ENCODE measurements at places on chromosomes 5 and 9.

DNA sequence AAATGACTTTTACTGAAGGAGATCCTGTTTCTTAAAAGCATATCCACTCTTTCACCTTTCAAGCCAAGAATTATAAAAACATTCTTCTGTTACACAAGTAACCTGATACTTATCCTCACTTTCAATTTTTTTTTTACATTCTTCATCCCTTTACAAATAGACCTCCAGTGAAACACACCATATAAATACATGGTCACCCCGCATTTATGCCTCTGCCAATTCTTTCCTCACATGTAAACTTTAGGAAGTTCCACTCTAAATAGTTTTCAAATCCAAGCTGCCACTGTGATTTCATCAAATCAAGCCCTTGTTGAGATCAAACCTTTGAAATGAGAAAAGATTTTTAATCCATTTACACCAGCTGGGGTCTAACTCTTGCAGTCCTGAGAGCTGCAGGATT lies 40.0 kb downstream of the GAS1 start:
- DNase-seq: no peak

GRCh38 chr5:13427827-13428557 lies 516.5 kb downstream of the DNAH5 start:
- DNase-seq: no peak

GRCh38 chr9:98997604-98998003 lies 53.9 kb downstream of the COL15A1 start:
- no peak for DNase-seq

DNA sequence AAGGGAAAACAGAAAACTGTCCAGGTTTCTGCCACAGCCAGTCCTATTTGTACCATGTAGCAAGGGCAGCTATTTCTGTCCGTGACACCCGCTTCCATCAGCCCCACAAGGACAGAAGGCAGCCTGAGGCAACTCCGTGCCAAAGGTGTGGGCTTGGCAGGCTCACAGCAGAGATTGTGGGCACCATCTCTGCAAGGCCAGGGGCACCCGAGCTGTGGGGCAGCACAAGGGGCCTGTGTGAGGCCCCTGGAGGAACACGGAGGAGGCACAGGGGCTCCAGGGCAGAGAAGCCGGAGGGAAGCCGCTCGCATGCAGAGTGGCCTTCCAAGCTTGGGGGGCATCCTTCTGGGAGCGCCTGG lies 43.5 kb downstream of the COL23A1 start:
- no peak for DNase-seq

DNA sequence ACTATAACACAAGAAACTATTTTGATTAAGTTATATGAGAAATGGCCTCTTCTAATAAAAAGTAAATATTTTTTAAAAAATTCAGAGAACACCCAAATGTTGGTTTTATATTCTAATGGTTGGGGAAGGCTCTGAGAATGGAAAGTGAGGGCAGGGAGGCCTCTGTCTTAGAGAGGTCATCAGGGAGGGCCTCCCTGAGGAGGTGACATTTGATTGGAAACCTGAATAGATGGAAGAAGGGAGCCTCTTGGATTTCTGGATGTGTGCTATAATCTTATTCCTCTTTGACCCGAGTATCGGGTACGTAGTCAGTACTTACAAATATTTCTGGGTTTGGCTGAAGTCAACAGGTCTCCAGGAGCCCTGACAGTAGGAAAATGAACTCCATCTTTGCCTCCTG lies 26.1 kb upstream of the GRPEL2 start:
- no peak for DNase-seq

DNA sequence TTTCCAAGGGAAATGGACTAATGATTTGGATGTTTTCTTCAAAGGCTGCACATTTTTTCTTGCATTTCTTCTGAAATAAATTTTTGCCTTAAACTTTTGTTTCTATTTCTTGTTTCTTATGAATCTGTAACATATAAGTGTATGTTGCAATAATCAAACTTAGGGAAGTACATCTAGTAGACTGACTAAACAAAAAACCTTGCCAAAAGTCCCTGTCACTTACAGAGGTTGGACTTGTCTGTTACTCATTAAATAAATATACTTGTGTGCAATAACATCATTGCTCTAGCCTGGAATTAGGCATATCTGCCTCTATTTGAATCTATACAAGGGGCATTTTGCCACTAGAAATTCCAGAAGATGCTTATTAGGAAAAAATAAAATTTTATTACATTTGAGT lies 56.6 kb downstream of the C6 start:
- DNase-seq: no peak

GRCh38 chr9:91837981-91838731 lies 111.9 kb downstream of the ROR2 start:
- DNase-seq: no peak

DNA sequence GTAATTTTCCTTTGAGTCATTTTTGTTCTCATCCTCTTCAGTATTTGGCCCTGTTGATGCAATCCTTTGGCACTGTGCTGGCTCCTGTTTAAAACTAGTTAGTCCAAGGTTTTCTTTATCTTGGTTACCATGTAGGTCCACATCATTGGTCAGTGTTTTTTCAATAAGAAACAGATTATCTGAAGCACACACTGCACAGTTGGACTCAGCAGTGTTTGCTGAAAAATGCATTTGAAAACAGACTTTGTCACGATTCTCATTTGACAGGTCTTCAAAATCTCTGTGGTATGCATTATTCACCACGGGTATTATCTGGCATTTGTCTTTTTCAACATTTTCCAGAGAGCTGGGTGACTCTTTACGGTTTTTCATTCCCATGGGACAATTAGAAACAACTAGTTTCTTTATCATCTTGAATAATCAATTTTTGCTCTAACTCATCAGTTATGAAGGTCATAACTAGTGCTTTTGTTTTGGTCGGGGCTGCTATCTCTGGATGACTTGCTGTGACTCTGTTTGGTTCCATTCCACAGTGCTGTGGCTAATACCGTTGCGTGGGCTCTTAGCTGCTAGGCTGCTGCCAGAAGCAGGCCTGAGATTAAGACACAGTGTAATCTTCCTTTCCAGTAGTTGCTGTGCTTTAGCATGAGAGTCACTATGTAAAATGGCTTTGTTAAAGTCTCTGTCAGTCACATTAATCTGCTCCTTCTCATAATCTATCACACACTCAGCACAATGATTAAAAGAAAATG lies 36.2 kb downstream of the NUDT12 start:
- DNase-seq: peak; percentile 25

GRCh38 chr5:14125262-14125661 lies 17.9 kb upstream of the TRIO start:
- no peak for DNase-seq

DNA sequence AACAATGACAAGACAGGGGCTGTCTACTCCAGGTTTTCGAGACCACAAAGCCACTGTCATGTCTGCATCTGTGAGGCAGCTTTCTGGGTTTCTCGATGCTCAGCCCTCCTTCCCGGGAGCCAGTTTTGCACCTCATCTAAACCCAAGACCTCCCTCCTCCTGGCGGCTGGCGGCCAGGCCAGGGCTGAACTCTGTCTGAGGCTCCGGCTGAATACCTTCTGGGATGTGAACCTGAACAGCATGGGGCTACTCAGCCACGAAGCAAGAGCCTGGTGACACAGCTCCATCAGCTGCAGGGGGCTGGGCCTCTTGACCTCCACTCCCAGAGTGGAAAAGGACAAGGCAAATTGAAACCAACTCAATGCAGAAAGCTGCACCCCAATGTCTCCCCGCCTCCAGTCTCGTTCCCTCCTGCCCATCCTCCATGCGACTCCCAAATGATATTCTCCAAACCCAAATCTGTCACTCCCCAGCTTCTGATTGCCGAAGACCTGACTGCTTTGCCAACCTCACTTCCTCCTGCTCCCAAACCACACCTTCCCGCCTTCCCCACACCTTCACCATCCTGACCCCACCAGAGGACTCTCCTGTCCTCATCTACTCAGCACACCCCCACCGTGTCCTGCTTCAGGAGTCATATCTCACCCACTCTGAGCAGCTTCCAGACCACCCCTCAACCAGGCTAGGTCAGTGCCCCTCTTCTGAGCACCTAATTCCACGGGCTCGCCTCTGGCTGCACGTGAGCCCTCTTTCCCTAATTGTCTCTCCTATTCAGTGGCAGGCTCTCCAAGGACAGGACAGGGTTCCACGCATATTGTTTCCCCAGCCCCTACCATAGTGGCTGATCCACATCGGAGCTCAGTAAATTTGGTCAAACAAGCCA lies 4.5 kb downstream of the ANKS6 start:
- DNase-seq: no peak
